Urothelium cell line (cell line): ENCODE measurements at places on chromosomes 16 and 17.

DNA sequence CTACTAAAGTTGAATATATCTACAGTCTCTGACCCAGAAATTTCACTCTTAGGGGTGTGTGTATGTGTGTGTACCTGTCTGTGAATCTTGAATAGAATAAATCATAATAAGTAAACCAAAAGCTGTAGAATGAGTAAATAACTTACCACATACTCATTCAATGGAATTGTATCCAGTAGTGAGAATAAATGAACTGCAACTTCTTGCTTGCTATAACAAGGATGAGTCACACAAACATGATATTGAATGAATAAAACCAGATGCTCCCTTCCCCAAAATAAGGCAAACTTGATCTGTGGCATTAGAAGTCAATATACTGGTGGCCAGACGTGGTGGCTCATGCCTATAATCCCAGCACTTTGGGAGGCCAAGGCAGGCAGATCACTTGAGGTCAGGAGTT lies 259.8 kb upstream of the MON1B start:
- DNase-seq: no peak

DNA sequence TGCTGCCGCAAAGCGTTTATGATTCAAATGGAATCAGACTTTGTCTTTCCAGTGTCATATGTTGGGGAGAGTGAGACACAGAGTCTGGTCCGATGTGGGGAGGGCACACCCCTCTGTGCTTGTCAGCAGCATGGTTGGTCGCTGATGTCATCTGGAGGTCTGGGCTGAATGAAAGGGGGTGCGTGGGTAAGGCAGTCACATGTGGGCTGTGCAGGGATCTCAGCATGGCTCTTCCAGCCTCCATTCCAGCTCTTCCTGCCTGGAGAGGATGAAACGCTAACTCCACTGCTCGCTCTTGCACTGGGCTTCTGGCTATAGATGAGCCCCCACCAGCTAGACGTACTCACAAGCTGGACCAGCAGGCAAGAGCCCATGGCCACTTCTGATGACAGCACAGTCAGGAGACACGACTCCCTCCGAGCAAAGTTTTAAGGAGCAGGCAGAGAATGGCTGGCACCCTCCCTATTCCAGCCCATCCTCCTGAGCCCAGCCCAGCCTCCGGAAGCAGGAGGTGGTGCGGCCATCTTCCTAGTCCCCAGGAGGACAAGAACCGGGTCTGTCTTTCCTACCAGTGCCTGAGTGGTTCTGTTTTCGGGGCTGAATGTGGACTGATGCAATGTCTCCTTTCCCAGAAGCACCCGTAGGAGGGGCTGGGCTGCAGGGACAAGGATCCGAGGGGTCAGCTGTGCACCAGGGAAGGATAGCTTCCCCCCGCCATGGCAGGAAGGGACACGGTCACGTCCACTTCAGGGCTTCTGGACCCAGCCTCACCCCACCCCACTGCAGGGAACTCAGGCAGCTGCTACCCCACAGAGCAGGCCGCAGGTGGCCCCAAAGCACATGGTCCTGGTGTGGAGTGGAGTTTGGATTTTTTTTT lies 41.5 kb upstream of the CBFA2T3 start:
- DNase-seq: peak; percentile 76

DNA sequence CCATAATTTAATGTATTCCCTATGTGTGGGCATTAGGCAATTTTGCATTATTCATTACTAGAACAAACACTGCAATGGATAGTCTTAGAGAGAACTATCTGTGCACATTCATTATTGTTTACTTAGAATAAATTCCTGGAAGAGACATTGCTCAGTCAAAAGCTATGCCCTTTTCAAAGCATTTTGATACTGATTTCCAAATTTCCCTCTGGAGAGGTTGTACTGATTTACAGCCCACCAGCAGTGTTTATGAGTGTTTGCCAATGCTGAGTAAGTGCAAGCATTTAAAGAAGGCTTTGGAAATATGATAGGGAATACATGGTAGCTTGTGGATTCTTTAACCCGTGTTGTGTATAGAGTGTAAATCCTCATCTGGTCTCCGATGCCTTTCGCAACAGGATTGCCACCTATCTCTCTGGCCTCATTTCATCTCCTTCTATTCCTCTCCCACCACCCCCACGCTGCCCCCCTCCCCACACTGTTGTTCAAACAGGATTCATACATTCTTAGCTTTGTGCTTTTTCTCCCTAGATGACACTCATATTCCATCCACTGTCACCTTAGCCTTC lies 33.4 kb upstream of the MMD start:
- DNase-seq: peak; percentile 26

DNA sequence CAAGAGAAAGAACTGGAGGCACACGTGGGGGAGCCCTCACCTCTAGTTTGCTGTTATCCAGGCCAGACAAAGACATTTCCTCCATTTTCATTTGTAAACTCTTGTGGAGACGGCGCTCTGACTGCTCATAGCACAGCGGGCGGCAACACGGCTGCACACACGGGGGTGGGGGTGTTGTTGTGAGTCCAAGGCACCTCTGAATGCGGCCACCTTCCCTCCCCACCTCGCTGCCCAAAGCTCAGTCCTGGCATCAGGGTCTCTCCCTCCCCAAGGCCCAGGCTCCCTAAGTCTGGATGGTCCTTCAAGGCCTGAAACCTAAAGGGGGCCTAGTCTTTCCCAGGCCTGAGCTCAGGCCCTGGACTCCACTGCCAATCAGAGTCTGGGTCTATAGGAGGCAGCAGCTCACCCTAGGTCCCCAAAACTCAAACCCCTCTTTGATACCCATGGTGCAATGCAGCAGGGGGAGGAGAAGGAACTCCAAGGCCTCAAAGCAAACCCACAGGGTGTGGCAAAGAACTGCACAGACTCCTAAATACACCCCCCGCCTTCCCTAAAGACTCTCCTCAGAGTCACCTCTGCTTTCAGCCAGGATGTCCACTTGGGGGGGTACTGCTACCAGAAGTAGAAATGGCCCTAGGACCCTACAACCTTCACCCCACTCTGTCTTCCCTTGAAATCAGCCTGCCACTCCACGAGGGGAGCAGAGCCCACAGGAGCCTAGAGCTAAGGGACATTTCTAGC lies 1.5 kb downstream of the ATXN7L3 start:
- peak; percentile 52 for DNase-seq

GRCh38 chr17:81871387-81872230 lies 472 bp upstream of the ARHGDIA start:
- peak; percentile 98 for DNase-seq

- DNase-seq: no peak
Observed at GRCh38 chr16:76370344-76370743, 93.1 kb downstream of the CNTNAP4 start.
